ENCODE measurements at places on chromosomes 16 and 17.

- DNase-seq: no peak
Measured at GRCh38 chr16:49410226-49410625, 36.6 kb downstream of the C16orf78 start.

DNA sequence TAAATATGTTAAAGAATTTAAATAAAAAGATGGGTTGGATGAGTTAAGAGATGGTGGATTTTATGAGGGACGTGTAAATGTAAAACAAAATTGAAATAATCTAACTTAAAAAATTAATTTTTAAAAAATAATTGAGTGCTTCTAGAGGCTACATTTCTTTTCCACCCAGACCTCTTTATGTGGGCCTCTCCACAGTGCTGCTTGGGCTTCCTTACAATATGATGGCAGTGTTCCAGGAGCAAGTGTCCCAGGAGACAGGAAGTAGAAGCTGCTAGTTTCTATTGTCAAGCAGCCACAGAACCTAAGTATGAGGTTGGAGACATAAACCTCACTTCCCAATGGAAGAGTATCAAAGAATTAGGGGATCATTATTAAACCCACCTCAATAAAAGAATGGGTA is 205.7 kb upstream of the CPHXL start:
- no peak for DNase-seq

DNA sequence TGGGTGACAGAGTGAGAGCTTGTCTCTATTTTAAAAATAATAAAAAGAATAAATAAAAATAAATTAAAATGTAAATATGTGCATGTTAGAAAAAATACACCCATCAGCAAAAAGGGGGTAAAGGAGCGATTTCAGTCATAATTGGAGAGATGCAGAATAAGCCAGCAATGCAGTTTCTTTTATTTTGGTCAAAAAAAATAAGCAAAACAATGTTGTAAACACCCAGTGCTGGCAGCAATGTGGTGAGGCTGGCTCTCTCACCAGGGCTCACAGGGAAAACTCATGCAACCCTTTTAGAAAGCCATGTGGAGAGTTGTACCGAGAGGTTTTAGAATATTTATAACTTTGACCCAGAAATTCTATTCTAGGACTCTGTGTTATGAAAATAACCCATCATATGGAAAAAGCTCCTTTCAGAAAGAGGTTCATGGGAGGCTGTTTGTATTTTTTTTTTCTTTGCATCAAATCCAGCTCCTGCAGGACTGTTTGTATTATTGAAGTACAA is 8.5 kb downstream of the STH start:
- no peak for DNase-seq

- DNase-seq: no peak
Measured at GRCh38 chr16:2256531-2257140, 5.2 kb upstream of the ECI1 start.

- peak; percentile 64 for DNase-seq
Measured at GRCh38 chr16:30382111-30382881, at the start of gene SEPTIN1. SEPTIN1 (minus strand) TSS chr16:30382561; CDS start chr16:30382542, 19 bp downstream.

GRCh38 chr16:62545039-62545438 is 508.8 kb upstream of the CDH8 start:
- no peak for DNase-seq

GRCh38 chr16:79372503-79373184 is 227.9 kb downstream of the MAF start:
- no peak for DNase-seq

DNA sequence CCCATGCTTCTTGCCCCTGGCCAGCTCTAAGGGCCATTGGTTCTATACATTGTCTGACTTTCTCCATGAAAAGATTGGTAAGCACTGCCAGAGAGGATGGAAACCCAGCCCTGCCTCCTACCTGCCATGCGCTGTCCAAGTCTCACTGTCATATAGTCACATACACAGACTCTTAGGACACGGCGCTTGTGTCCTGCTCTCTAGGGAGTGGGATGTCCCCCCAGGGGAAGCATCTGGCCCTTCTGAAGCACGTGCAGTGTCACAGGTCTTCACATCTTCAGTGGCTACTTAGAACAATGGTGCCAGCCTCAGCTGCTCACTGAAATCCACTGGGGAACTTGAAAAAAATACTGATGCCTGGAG is 38.7 kb downstream of the MYO18A start:
- DNase-seq: no peak
